Choroid plexus epithelial cell (primary cell): ENCODE measurements at places on chromosomes 6 and 20.

GRCh38 chr6:49744259-49744658 lies at the start of gene CRISP3:
CRISP3 (minus strand) TSS chr6:49744388; CDS start chr6:49744367, 21 bp downstream.
- DNase-seq: no peak

GRCh38 chr20:41540918-41541317 lies 77.3 kb downstream of the CHD6 start:
- no peak for DNase-seq

- peak; percentile 99 for DNase-seq
Measured at GRCh38 chr20:50980071-50980681, 21.6 kb downstream of the MOCS3 start.

DNA sequence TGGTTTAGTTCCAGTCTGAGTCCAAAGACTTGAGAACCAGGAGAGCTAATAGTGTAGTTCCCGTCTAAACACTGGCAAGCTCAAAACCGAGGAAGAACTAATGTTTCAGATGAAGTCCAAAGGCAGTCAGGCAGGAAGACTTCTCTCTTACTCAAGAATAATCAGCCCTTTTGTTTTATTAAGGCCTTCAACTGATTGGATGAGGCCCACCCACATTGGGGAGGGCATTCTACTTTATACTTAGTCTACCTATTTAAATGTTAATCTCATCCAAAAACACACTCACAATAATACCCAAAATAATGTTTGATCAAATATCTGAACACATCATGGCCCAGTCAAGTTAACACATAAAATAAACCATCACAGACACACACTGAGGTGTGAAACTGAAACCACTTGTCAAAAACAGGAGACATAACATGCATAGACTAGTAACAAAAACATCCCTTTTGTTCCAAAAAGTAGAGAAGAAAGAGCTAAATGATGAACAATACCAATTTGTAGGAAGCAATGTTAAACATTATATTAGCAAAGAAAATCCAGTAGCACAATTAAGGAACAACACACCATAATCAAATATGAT lies 50.2 kb upstream of the SENP6 start:
- DNase-seq: no peak

DNA sequence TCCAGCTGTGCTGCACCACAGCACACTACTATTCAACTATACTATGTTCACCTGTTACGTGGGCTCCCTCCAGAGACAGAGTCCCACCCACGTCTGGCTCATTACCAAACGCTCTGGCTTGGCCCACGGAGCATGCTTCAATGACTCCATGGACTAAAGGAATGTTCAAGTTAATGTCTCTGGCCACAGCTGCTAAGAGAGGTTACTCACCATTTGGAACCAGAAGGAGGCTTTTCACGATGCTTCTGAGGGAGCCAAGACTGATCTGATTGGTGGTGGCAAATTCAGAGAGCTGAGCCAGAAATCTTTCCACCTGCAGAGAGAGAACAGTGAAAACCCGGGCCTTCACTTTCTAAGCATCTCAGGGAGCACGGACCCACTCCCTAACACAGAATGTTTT lies 15.6 kb downstream of the COMMD7 start:
- DNase-seq: peak; percentile 90

DNA sequence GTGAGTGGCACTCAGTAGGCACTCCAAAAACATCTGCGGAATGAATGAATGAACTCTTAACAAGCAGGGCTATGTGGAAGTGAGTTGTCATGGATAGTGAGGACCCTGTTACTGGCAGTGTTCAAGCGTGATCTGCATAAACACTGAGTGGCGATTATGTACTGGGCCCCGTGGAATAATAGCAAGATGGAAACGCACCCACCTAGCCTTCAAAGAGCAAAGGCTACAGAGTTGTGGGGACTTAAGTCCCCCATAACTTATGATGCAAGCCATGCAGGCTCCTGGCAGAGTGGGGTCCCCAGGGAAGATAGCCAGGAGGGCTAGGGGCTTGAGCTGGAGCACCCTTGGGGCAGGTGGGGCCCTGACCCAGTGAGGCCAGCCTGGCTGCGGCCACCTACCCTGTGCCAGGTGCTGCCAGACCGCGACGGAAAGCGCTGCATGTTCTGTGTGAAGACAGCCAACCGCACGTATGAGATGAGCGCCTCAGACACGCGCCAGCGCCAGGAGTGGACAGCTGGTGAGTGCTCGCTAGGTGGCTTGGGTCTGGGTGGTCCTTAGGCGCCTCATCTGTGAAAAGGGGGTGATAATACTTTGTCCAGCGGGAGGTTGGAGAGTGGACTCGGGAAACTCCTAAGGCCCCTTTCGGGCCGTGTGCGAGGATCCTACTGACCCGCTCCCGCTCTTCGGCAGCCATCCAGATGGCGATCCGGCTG lies 20.0 kb downstream of the DEF6 start:
- no peak for DNase-seq

GRCh38 chr6:103280417-103280816 lies 1579.3 kb downstream of the HACE1 start:
- DNase-seq: no peak

GRCh38 chr6:41678511-41679084 lies 40.3 kb downstream of the MDFI start:
- no peak for DNase-seq

GRCh38 chr6:142696123-142697000 lies 248.6 kb downstream of the HIVEP2 start:
- DNase-seq: no peak

DNA sequence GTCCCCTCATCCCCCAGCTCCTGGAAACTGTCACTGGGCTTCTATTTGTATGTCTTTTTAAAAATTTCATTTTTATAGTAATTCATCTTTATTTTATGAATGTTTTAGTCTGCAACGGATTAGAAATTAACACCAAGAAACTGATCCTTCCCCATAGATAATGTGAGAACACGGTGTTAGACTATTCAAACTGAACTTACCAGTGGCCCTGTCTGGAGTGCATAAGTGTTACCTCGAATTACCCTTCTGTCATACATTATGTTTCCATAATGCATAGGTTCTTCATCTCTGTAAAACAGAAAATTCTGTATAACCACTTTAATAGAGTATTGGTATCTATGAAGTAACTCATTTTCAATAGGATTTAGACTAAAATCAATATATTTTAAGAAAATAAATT lies 6.4 kb downstream of the RSPH3 start:
- DNase-seq: no peak

GRCh38 chr20:45552456-45552855 lies 5.3 kb upstream of the EPPIN start:
- DNase-seq: no peak

DNA sequence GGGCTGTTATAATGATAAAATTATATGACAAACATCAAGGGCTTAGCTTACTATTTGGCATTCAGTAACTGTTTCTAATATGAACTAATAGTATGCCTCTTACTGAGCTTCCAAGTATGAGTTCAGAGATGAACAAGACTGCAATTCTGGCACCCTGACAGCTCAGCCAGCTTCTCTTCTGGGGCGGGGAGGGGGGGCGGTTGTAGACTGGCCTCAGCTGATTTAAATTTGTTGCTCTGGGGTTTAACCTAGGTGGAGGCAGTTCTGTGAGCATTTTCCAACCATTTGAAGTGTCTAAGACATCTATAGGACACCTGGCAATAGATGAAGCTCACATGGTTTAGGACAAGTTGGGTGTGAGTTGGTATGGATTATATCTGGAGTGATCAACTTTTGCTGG lies 401.9 kb downstream of the QKI start:
- DNase-seq: no peak

DNA sequence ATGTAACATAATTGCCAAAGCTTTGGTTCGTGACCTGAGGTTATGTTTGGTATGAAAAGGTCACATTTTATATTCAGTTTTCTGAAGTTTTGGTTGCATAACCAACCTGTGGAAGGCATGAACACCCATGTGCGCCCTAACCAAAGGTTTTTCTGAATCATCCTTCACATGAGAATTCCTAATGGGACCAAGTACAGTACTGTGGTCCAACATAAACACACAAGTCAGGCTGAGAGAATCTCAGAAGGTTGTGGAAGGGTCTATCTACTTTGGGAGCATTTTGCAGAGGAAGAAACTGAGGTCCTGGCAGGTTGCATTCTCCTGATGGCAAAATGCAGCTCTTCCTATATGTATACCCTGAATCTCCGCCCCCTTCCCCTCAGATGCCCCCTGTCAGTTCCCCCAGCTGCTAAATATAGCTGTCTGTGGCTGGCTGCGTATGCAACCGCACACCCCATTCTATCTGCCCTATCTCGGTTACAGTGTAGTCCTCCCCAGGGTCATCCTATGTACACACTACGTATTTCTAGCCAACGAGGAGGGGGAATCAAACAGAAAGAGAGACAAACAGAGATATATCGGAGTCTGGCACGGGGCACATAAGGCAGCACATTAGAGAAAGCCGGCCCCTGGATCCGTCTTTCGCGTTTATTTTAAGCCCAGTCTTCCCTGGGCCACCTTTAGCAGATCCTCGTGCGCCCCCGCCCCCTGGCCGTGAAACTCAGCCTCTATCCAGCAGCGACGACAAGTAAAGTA lies 547 bp upstream of the ESR1 start:
- peak; percentile 46 for DNase-seq

- no peak for DNase-seq
Measured at GRCh38 chr6:144055121-144055931, 40.0 kb downstream of the SF3B5 start.

DNA sequence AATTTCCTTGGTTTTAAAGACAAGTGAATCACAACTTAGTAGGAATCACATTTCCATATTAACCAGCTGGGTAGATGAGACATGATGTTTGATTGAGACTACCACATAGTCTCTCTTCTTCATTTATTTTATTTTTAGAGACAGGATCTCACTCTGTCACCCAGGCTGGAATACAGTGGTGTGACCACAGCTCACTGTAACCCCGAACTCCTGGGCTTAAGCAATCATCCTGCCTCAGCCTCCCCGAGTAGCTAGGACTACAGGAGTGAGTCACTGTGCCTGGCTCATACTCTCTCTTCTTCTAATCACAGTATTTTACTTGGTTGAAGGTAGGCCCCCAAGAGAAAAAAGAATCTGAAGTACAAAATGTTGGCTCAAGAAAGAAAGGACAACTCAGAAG lies 80.2 kb upstream of the ASF1A start:
- DNase-seq: peak; percentile 72

DNA sequence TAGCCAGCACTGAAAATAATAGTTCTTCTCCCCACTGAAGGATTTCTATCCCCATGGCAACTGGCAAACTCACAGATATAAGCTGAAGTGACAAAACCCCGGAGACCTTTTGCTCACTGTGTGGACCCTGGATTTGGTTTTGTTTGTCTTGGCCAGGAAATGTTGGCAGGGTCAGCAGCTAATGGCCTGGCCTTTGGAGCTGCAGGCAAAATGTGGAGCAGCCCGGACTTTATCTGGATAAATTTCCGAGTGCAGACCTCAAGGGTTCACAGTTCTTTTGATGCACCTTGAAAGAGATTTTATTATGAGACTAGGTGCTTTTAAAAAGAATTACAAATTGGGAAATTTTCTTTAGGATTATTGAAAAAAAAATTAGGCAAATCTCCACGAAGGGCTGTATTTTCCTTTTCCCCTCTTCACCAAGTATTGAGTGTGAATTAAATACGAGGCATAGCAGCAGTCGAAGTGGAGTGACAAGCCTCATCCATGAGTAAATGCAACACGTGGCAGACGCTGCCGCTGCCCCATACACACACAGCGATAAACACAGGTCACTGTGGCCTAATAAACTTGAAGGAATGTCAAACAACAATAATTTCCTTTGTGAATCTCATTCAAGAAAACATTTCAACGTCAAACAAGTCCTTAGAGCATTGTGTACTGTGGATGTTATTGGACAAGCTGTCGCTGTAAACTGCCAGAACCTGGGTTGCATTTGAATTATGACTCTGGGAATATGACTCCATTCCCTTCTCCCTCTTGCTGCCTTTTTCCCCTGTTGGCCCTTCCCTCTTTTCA lies 35.1 kb upstream of the CCN6 start:
- no peak for DNase-seq

DNA sequence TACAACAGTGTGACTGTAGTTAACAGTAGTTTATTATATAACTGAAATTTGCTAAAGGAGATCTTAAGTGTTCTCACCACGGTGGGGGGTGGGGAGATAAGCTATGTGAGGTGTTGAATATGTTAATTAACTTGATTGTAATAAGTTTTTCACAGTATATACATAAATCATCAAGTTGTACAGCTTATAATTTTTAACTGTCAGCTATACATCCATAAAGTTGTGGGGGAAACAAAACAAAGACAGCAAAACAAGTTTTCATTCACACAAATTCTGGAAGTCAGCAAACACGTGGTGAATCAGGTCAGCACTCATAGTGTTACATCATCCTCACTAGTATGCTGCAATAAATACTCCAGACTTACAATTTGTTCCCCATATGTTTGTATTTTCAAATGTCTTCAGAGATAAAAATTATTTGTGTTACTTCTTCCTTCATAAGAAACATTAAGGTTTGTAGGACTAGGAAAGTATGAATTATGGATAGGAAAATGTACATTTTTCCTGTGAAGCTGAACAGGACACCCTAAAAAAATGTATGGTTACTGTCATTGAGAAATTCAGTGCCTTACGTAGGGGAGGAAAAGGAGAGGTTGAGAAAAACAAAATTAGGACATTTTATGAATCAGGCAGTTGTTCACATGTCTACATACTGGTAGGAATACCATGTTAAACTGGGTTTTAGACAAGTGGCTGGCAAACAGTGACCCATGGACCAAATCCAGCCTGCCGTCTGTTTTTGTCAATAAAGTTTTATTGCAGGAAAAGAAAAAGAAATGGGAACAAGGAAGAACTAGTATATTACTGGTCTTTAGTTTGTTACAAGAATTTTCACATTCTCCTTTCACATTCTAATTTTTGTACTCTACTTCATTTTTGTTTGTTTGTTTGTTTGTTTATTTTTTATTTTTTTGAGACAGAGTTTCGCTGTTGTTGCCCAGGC lies 6.0 kb downstream of the SUMO4 start:
- peak; percentile 77 for DNase-seq

GRCh38 chr6:33007831-33008400 lies 1.5 kb downstream of the HLA-DOA start:
- no peak for DNase-seq

DNA sequence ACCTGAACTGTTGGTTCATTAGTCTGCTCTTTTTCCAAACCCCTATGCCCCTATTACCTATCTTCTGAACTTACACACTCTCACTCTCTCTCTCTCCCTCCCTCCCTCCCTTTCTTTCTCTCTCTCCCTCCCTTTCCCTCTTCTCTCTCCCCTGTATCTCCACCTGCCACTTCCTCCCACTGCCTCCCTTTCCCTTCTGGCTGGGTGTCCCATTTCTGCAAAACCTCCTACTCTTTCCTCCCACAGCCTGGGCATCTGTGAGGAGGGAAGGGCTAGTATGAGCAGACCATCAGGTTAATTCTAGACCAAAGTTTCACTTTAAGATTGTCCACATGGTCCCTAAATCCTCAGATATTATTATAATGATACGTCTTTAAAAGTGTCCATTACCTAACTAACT lies 95.1 kb downstream of the TMEM200A start:
- no peak for DNase-seq

- peak; percentile 56 for DNase-seq
Measured at GRCh38 chr20:4726710-4727397, 5.1 kb downstream of the PRND start.
